Right forelimb (tissue), 1 donor: ENCODE measurements at places on chromosomes 4 and X.

- DNase-seq: no peak
Measured at GRCh38 chr4:57351731-57352130, 241.5 kb upstream of the IGFBP7 start.

GRCh38 chr4:79338148-79338547 is 12.3 kb upstream of the NAA11 start:
- DNase-seq: no peak

GRCh38 chr4:81631958-81632441 is 160.3 kb upstream of the RASGEF1B start:
- DNase-seq: no peak

GRCh38 chr4:79763486-79764075 is 309.4 kb downstream of the ANTXR2 start:
- no peak for DNase-seq

DNA sequence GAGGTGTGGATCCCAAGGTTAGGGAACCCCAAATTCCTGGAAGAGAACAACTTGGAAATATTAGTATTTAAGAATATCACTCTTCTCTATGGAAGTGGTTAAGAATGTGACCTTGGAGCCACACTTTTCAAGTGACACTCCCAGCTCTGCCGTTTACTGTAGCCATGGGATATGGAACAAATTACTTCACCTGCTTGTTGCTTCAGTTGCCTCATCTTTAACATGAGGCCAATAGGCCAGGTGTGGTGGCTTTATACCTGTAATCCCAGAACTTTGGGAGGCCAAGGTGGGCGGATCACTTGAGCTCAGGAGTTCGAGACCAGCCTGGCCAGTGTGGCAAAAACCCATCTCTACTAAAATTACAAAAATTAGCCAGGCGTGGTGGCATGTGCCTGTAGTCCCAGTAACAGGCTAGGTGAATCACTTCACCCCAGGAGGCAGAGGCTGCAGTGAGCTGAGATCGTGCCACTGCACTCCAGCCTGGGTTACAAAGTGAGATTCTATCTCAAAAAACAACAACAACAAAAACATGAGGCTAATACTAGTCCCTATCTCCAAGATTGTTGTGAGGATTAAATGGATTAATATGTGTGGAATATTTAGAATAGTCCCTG is 13.0 kb downstream of the IL13RA1 start:
- no peak for DNase-seq

DNA sequence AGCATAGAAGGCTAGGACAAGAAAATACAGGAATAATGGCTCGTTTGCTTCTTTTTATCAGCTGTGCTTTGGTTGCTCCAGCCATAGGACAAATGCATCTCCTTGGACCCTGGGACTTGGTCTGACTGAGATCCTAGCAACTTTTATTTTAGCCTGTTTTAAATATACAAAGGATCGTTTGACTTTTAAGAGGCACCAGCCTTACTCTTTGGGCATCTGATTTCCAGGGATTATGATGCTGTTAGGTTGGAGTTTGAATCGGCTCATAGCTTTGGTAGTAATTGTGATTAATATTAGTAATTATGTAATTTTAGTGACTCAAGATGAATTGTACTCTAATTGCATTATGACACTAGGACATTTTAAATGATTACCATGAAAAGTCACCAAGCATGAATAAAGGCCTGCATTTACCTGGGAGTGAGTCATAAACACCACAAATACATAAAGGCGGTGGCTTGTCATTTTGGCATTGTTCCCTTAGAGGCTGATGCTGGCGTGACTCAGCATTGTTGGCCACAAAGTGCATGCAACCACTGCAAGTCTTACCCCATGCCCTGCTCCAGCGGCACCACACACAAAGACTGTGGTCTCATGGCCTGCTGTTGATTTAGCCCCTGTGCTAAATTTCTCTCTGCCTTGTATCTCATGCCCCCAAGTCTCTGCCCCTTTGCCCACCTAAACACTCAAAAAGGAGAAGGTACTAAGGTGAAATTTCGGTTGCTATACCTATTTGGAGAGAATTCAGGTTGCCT is 12.4 kb downstream of the GPAT3 start:
- no peak for DNase-seq

DNA sequence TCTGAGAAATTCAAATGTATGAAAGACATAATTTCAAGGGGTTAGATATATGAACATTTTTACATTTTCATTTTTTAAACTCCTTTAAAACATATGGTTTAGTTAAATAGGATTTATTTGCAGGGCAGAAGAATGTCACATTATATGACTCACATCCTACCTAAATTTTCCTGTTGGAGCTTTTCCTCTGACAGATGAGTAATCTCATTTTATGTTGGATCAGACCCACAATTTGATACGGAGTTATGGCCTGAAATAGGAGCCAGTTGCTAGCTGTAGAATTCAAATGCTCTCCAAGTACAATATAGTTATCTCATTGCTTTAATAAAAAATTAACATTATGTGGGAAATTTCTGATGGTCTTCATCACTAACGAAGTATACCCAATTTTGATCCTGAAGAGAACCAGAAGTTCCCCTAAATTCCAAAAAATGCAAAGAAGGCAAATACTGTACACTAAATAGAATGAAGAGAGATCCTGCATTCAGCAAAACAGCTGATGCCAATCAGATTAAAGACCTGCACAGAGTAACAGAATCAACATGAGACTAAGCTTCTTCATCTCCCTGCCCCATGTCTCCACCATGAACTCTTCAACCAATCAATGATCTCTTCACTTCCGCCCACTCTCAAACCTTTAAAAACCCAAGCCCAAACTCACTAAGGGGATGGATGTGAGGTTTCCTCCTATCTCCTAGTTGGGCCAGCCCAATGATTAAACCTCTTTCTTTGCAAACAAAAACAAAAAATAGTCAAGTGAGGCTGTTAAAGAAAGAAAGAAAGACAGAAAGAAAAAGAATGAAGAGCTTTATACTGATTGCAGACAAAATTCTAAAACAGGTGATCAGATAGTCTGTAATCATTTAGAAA is 10.9 kb upstream of the EXOSC9 start:
- no peak for DNase-seq

DNA sequence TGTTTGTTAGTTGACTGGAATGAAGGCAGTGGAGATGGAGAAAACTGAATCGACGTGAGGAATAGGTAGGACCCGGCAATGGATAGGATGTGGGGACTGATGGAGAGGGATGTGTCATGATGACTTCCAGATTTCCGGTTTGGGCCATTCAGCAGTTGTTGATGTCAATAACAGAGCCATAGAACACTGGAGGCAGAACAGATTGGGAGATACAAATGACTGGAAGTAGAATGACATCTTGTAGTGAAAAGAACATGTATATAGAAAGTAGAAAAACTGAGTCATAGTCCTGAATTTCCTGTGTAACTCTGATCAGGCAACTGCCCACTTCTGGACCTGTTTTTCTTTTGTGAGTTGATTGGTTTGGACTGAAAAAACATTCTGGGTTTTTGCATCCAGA is 24.5 kb downstream of the CETN2 start:
- DNase-seq: no peak

DNA sequence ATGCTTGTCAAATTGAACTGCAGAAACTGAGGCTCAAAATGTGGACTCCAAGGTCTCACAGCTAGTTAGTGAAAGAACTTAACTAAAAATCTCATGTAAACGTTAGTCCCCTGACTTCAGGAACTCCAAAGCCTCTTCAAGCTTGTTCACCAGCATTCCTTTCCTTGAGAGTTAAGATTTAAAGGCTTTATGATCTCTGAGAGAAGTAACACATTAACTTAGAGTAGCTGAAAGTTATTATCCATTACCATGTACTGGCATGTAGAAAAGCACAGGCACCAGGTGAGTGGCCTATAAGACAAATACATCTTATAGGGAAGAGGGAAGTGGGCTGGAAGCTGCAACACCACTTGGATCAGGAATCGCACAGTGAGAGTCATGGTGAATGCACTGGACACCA is 15.3 kb downstream of the PARM1 start:
- DNase-seq: no peak

DNA sequence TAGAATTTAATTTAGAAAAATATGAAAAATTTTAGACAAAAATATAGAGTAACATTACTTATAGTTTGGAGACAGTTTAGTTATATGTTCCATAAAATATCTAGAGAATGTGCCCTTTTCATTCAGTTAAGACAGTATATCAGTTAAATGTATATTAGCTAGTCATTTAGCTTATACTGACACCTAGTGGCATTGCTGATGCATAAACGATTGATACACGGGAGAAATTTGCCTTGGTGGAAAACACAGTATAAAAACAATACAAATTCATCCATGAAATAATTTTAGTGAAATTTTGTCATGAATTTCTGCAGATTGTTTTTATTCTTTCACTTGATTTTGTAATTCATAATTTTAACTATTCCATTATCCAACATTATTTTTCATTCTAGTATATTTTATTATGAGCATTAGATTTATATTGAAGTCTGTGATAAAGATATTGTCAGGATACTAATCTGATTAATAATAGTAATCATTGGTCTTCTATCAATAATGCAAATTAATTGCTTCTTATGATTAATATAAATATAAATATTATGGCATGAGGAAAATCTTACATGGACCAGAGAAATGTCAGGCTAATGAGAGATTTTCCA is 219.0 kb downstream of the TLL1 start:
- DNase-seq: no peak

GRCh38 chr4:8045909-8046308 is 106.2 kb upstream of the AFAP1 start:
- DNase-seq: no peak

DNA sequence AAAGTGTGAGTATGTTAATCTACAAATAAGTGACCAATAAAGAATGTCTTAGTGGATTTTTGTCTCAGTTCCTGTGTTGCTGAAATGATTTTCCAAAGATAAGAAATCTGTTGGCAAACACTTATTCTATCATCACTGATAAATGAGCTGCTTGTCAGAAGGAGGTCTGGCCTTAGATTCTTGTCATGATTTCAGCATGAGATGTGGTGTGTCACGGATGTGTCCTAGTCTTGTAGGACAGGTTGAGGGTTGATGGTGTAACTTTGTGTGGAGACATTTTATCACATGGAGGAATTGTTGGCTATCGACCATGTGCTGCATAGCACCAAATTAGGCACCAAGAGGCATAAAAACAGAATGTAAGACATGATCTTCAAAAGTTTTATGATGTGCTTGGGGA is 31.8 kb upstream of the LIMCH1 start:
- DNase-seq: no peak

- no peak for DNase-seq
Measured at GRCh38 chrX:79110731-79111130, 33.8 kb upstream of the GPR174 start.

- DNase-seq: no peak
Measured at GRCh38 chrX:46016296-46016695, 528.9 kb downstream of the ZNF674 start.

GRCh38 chr4:87499403-87500091 is 29.6 kb downstream of the SPARCL1 start:
- DNase-seq: no peak

- no peak for DNase-seq
Measured at GRCh38 chr4:185304944-185305690, 90.6 kb downstream of the LRP2BP start.

GRCh38 chrX:141469469-141469868 is 115.1 kb downstream of the SPANXA1 start:
- no peak for DNase-seq

GRCh38 chr4:143693856-143694255 is 6.6 kb downstream of the FREM3 start:
- DNase-seq: no peak

DNA sequence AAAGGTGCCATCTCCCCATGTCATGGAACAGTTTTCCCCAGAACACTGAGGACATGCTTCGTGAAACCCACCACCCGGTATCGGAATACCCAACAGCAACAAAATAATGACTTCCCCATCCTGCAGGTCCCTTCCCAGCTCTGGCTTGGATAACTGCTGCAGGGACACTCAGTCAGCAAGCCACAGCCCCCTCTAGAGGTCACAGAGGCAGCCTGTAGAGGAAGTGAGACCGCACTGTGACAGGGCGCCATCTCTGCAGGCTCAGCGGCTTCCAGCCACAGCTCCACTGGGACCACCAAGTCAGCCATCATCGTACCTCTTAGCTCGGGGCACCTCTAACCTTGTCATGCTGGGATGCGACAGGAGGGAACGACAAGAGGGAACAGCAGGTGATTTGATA is 315.9 kb downstream of the LDB2 start:
- no peak for DNase-seq

DNA sequence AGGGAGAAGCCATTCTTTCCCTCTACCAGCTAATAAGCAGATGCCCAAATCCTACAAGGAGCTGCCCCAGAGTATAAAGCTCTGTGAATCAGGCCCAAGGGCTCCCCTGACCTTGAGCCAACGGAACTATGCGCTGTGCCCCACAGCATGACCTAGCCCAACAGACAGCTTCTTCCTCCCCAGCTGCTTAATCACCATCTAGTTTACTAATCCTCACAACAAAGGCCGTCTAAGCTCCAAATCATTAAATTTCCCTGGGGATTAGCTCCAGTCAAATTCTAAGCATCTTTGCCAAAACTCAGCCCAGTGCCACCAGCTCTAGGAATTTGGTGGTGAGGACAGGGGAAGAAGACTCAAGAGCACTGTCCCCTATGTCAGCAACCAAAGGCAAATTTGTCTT is 113.1 kb downstream of the SHROOM4 start:
- DNase-seq: no peak

DNA sequence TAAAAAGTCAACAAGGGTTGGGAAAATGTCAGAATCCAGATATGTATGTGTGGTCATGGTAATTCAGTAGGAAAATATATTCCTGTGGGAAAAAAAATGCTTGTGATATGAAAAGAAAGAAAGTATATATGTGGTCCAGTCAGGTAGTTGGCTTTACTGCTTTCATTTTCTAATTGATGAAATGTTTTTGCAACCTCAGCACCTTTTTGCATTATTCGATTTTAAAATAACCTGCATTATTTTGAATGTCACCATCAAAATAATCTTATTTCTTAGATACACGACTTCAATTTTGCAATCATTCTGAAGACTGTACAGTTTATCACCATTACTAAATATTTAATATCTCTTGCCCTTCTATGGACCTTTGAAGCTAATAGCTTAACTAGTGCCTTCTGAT is 170.8 kb upstream of the SPANXN4 start:
- DNase-seq: no peak

DNA sequence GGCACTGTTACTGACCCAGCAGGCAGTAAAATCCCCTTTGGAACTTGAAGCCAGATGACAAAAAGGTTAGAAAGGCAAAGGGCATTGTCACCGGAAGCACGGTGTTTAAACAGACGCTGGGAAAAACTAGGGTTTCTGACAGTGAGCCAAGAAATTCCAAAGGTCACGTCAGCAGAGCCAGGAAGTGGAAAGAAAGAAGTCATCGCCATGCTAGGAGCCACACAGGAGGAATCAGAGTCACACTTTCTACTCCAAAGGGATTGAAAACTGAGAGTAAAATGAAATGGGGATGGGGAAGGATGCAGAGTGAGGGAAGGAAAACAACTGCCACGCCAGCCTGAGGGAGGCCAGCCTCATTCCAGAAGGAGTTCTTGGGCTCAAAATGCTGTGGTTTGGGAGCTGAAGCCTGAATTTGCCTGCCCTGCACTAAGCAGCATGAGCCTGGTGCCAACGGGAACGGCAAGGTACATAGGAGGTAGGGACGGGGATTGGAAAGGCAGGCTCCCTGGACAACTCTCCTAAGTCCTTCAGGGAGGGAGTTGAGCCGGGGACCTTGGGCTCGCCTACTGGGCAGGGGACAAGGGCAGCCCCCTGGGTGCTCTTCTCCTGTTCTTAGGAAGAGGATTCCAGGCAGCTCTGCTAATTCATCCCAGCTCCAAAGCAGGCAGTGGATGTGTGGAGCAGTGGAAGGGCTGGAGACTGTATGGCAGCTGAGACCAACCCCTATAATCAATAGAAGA is 66.8 kb downstream of the SOWAHB start:
- peak; percentile 51 for DNase-seq
